B cell (primary cell): ENCODE measurements at places on chromosomes 6 and 20. TPM values are rescaled to one million over a fixed set of nuclear protein-coding genes. Genes with fewer than 3 reads are reported as not detected.

TP53TG5 gene
- not detected in 2 replicates for total RNA-seq

HLA-DRB5 gene
- total RNA-seq, result 174 and 184 TPM in 2 replicates

SLC4A11 gene
- total RNA-seq, result 1.6 and 2.7 TPM in 2 replicates

PTGIS gene
- total RNA-seq, result not detected in 2 replicates

IL22RA2 gene
- not detected in 2 replicates for total RNA-seq

TRIM15 gene
- total RNA-seq, result not detected in 2 replicates

- no peak for DNase-seq
- no peak overlapping the region for H3K27ac ChIP-seq
- H3K4me1 ChIP-seq, result no peaks in the 10 kb centered on the region
- H3K27me3 ChIP-seq, result no peaks in the 10 kb centered on the region
Measured at GRCh38 chr6:151260205-151260604, 20.4 kb downstream of the AKAP12 start.

DNA sequence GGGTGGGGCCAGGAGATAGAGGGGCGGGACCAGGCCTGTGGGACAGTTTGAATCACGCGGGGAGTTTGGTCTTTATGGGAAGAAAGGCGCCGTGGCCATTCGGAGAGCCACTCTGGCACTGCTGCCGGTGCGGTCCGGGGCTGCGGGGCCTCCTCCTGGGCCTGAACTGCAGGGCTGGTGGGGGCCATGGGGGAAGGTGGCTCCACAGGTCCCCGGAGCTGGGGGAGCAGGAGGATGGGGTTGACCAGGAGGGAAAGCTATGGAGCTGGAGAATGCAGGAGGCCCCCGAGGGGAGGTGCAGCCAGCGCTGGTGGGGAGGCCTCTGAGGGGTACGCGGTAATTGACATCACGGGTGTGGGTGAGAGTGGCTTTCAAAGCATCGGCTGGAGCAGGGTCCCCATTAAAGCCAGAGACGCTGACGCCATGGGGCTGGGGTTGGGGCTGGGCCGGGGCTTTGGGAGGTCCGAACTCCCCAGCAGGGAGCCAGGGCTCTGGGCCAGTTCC, 1.8 kb upstream of the BHLHE23 start:
- no peak overlapping the region for H3K27ac ChIP-seq
- peaks cover 57% of the 10 kb centered on the region for H3K27me3 ChIP-seq
- DNase-seq, result no peak

DNA sequence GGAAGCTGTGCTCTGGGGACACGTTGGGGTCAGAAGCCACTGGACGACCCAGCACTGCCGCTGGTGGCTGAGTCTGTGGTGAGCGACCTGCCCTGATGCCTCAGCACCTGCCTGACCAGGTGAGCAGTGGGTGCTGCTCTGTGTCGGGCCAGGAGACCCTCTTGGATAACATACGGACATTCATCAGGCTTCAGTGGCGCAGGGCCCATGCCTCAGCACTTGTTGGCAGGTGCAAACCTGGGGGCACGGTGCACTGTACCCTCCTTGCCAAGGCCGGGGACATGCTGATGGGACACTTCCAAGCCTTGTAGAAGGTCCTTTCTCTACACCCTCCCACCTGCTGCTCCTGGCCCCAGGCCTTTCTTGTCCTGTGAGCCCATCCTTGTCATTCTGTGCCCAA, 34.1 kb downstream of the MYT1 start:
- H3K27me3 ChIP-seq, result no peaks in the 10 kb centered on the region
- no peak overlapping the region for H3K4me3 ChIP-seq
- H3K4me1 ChIP-seq, result no peaks in the 10 kb centered on the region
- DNase-seq, result no peak

DNA sequence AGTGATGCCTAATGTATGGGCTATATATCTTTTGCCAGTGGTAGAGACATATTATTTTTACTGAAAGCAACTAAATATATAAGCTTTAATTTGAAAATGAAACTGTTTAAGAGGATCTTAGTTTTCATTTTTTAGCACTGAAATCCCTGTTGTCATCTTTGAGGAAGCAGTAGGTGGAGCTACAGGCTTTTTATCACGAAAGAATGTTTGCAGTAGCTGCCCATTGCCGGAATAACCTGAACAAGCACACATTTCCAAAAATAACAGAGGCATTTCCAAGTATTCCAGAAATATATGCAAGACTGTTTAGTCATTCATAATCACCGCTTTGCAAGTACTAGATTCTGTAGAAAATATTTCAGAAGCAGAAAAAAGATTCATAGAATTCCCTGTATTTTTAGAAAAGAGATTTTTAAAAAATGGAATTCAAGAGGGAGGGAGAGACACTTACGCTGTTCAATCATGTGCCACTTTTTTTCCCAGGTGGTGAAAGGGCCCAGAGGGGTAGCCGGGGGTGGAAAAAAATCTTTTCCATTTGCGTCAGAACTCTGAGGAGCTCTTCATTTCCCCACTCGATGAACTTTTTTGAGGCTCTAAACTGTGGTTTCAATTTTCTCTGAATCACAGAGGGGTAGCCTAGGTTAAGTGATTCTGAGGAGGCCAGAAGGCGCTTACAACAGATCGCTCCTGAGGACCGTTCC, 142.5 kb upstream of the FERMT1 start:
- no peak overlapping the region for H3K27ac ChIP-seq
- no peaks in the 10 kb centered on the region for H3K27me3 ChIP-seq
- no peaks in the 10 kb centered on the region for H3K4me1 ChIP-seq

GRCh38 chr6:87093651-87094050, 1.3 kb downstream of the CGA start:
- H3K36me3 ChIP-seq, result no peaks in the 10 kb centered on the region
- H3K4me3 ChIP-seq, result no peak overlapping the region
- H3K27ac ChIP-seq, result no peak overlapping the region
- no peaks in the 10 kb centered on the region for H3K27me3 ChIP-seq

- H3K27me3 ChIP-seq, result no peaks in the 10 kb centered on the region
- H3K27ac ChIP-seq, result no peak overlapping the region
- no peaks in the 10 kb centered on the region for H3K36me3 ChIP-seq
Measured at GRCh38 chr6:9704989-9705388, 709.9 kb downstream of the TFAP2A start.

GRCh38 chr20:48898210-48898609, 23.3 kb upstream of the ARFGEF2 start:
- H3K27ac ChIP-seq, result no peak overlapping the region
- DNase-seq, result no peak
- H3K4me3 ChIP-seq, result no peak overlapping the region
- no peaks in the 10 kb centered on the region for H3K36me3 ChIP-seq
- peaks cover 13% of the 10 kb centered on the region for H3K4me1 ChIP-seq

DNA sequence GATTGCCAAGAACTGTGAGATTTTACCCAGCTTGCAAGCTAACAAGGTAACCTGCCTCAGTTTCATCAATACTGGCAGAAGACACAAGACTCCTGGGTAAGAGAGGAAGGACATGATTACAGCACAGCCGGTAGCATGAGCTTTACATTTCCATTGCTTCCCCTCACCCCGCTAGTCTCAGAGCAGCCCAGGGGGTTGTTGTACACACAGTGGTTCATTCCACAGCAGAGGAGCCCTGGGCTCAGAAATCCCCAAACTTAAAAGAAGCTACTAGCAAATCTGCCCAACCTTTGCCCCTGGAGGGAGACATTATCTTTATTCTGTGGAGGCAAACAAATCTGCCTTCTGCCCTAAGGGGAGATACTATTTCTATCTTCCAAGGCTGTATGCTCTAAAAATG, 17.1 kb upstream of the MTHFD1L start:
- H3K27me3 ChIP-seq, result no peaks in the 10 kb centered on the region
- DNase-seq, result no peak
- H3K36me3 ChIP-seq, result peaks cover 16% of the 10 kb centered on the region
- no peak overlapping the region for H3K4me3 ChIP-seq
- no peak overlapping the region for H3K27ac ChIP-seq

DNA sequence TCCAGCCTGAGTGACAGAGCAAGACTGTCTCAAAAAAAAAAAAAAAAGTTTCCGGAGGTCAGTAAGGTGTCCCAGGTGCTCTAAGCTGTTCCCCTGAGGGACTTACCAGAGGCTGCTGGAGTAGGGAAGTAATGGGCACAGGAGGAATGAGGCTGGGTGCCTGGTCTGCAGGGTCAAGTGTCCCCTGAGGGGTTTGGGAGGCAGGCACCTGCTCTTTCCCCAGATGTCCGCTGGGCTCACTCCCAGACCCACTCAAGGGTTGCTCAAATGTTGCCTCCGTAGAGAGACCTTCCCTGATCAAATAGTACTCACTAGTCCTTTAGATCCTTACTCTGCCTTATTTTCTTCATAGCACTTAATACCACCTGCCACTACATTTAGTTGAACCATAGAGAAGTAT, 5.4 kb upstream of the MAPK13 start:
- no peak overlapping the region for H3K27ac ChIP-seq
- H3K4me3 ChIP-seq, result no peak overlapping the region
- H3K36me3 ChIP-seq, result no peaks in the 10 kb centered on the region
- H3K27me3 ChIP-seq, result no peaks in the 10 kb centered on the region

DNA sequence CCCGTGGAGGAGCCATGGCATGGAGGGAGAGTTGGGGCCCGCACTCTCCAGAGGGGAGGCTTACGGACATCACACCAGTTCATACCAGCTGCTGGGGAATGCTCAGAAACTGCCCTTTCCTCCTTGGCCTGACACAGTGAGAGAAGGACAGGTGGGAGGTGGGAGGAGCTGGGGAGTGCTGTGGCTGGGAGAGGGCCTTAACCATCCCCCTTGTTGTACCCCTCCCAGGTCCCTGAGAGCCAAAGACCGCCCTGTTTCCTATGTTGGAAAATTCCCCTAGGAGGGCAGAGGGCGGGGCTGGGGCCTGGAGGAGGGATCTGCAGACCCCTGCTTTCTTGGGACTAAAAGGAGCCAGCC, 24.1 kb downstream of the FOXP4 start:
- no peaks in the 10 kb centered on the region for H3K36me3 ChIP-seq
- DNase-seq, result no peak
- H3K27ac ChIP-seq, result no peak overlapping the region
- no peaks in the 10 kb centered on the region for H3K27me3 ChIP-seq
- H3K4me3 ChIP-seq, result no peak overlapping the region

GRCh38 chr20:58374906-58375758, 13.9 kb upstream of the VAPB start:
- no peaks in the 10 kb centered on the region for H3K4me1 ChIP-seq
- no peak for DNase-seq
- H3K27me3 ChIP-seq, result no peaks in the 10 kb centered on the region
- no peak overlapping the region for H3K27ac ChIP-seq
- H3K4me3 ChIP-seq, result no peak overlapping the region
- H3K36me3 ChIP-seq, result no peaks in the 10 kb centered on the region

DNA sequence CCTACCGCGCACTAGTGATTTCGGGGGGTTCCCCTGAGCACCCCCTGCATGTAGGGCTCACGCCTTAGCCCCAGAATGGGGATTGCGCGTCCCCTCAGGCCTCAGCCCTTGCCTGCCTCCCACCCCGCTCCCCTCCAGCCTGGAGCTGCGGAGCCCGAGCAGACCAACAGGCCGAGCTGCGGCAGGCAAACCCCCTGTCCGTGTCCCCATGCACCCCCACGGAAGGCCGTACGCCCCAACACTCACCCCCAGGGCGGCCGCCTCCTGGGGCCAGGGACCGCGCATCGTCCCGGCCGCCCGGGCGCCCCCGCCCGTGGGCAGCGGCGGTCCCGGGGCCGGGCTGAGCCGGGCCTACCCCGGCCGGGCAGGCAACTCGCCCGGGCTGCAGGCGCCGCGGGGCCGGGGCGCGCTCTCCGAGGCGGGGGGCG, 1.2 kb upstream of the KCNB1 start:
- no peak overlapping the region for H3K27ac ChIP-seq
- peaks cover 49% of the 10 kb centered on the region for H3K27me3 ChIP-seq
- no peaks in the 10 kb centered on the region for H3K36me3 ChIP-seq
- DNase-seq, result peak; percentile 9
- peaks cover 9% of the 10 kb centered on the region for H3K4me1 ChIP-seq

- H3K36me3 ChIP-seq, result no peaks in the 10 kb centered on the region
- H3K4me1 ChIP-seq, result no peaks in the 10 kb centered on the region
- H3K4me3 ChIP-seq, result no peak overlapping the region
Measured at GRCh38 chr20:52895701-52896100, 76.5 kb upstream of the TSHZ2 start.

DNA sequence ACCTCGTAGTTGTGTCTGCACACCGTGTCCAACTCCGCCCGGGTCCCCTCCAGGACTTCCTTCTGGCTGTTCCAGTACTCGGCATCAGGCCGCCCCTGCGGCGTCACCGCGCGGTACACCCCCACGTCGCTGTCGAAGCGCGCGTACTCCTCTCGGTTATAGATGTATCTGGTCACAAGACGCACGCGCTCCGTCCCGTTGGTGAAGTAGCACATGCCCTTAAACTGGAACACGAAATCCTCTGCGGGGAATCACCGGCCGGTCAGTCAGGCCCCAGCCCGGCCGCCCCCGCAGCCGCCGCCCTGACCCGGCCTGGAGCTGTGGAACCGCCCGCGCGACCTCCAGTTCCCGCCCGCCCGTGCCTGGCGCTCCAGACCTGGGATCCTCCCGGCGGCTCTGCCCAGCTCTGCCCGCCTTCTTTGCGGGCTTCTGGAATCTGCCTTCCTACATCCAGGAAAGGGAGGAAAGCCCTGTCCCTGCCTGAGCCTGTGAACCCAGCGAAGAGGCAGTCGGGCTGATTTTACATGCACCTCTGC, 1.6 kb downstream of the HLA-DQB1 start:
- DNase-seq, result peak; percentile 59
- peak overlapping the region; percentile 98 for H3K4me3 ChIP-seq
- no peaks in the 10 kb centered on the region for H3K27me3 ChIP-seq
- peaks cover 40% of the 10 kb centered on the region for H3K4me1 ChIP-seq
- H3K36me3 ChIP-seq, result peaks cover 23% of the 10 kb centered on the region
- H3K27ac ChIP-seq, result peak overlapping the region; percentile 96

- H3K27me3 ChIP-seq, result no peaks in the 10 kb centered on the region
- H3K4me1 ChIP-seq, result peaks cover 16% of the 10 kb centered on the region
- DNase-seq, result no peak
- no peaks in the 10 kb centered on the region for H3K36me3 ChIP-seq
Measured at GRCh38 chr6:108952776-108953486, 104.7 kb downstream of the ARMC2 start.

DNA sequence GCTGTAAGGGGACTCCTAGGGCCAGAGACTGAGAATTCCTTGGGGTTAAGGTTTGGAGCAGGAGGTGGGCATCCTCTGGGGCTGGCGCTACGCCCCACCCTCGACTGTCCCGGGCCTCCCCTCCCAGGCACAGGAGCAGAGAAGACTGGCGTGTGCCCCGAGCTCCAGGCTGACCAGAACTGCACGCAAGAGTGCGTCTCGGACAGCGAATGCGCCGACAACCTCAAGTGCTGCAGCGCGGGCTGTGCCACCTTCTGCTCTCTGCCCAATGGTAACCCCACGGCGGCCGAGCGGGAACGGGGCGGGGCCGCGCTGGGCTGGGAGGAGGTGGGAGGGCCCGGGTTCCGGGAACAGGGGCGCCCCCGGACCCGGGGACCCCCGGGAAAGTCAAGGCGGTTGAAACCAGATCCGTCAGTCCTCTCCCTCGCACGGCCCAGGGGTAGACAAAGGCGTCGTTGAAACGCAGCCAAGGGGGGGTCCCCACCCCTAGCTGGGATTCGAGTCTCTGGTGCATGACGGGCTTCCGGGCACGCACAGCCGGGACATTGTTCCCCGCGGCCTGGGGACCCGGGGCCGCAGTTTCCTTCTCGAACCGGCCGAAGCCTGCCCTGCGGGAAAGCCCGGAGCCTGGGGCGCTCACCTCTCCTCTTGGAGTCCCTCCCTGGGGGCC, 844 bp downstream of the WFDC2 start:
- no peak overlapping the region for H3K27ac ChIP-seq
- H3K27me3 ChIP-seq, result peaks cover 43% of the 10 kb centered on the region
- peak; percentile 29 for DNase-seq
- H3K36me3 ChIP-seq, result no peaks in the 10 kb centered on the region
